ENCODE measurements at places on chromosomes 4 and X.
A peak's percentile ranks its signal among the peaks of the same experiment; 100 is the strongest.

DNA sequence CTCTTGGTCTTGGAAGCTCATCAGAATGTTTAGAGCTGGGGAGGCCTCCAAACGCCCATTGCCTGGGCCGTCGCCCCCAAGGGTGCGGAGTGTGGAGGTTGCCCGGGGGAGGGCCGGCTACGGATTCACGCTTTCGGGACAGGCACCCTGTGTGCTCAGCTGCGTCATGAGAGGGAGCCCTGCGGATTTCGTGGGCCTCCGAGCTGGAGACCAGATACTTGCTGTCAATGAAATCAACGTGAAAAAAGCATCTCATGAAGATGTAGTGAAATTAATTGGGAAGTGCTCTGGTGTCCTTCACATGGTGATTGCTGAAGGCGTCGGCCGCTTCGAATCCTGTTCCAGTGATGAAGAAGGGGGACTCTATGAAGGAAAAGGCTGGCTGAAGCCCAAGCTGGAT, 23.3 kb downstream of the RGS12 start:
- DNase-seq: peak; percentile 45

GRCh38 chr4:88211473-88212252, 53.2 kb upstream of the ABCG2 start:
- no peak for DNase-seq

- DNase-seq: no peak
Measured at GRCh38 chr4:56448301-56448700, 12.2 kb downstream of the PAICS start.

DNA sequence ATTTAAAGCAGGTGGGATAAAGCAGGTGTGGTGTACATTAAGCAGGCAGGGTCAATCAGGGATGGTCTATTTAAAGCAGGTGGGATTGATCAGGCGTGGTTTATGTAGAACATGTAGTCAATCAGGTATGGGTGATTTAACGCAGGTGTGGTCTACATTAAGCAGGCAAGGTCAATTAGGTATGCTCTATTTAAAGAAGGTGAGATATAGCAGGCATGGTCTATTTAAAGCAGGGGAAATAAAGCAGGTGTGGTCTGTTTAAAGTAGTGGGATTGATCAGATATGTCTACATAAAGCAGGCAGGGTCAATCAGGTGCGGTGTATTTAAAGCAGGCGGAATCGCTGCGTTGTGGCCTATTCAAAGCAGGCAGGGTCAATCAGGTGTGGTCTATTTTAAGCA, 88.6 kb upstream of the MXRA5 start:
- no peak for DNase-seq

DNA sequence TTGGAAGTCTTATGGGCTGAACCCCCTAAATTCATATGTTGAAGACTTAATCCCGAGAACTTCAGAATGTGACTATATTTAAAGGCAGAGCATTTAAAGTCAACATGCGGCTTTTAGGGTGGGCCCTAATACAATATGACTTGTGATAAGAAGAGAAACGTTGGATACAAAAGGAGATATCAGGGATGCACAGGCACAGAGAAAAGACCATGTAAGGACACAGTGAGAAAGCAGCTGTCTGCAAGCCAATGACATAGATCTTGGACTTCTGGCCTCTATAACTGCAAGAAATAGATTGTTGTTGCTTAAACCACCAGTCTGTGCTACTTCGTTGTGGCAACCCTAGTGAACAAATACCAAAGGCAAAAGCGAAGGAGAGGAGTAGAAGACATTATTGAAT, 42.2 kb downstream of the GABRG1 start:
- DNase-seq: no peak

- no peak for DNase-seq
Measured at GRCh38 chr4:53935780-53936179, 128.6 kb downstream of the CHIC2 start.

GRCh38 chr4:159148441-159148840, 45.6 kb downstream of the RAPGEF2 start:
- DNase-seq: no peak

GRCh38 chr4:39937683-39938268, 39.9 kb downstream of the PDS5A start:
- no peak for DNase-seq

- DNase-seq: no peak
Measured at GRCh38 chr4:3736290-3736689, 29.9 kb upstream of the ADRA2C start.

GRCh38 chr4:101678180-101678579, 112.3 kb upstream of the BANK1 start:
- no peak for DNase-seq

- DNase-seq: no peak
Measured at GRCh38 chr4:4384837-4385236, 2.1 kb upstream of the NSG1 start.

GRCh38 chr4:171646984-171647383, 166.2 kb upstream of the GALNTL6 start:
- DNase-seq: no peak

- DNase-seq: peak; percentile 82
Measured at GRCh38 chr4:151865312-151865711, 104.5 kb upstream of the GATB start.

- DNase-seq: no peak
Measured at GRCh38 chr4:86822136-86822535, 27.0 kb downstream of the SLC10A6 start.

DNA sequence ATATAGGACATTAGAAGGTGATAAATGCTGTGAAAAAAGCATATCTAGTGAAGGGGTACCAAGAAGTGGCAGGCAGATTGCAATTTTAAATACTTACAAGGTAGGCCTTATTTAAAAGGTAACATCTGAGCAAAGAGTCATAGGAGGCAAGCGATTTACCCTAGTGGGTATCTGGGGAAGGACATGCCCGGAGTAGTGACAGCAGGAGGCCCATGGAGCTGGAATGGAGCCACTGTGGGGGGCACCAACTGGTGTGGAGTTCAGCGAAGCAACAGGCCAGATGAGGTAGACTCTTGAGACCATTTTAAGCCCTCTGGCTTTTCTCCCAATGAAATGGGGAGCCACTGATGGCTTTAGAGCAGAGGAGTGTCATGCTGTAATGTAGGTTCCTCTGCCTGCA, 37.3 kb downstream of the SEC24D start:
- no peak for DNase-seq

GRCh38 chr4:38424151-38424871, 239.7 kb upstream of the KLF3 start:
- no peak for DNase-seq

DNA sequence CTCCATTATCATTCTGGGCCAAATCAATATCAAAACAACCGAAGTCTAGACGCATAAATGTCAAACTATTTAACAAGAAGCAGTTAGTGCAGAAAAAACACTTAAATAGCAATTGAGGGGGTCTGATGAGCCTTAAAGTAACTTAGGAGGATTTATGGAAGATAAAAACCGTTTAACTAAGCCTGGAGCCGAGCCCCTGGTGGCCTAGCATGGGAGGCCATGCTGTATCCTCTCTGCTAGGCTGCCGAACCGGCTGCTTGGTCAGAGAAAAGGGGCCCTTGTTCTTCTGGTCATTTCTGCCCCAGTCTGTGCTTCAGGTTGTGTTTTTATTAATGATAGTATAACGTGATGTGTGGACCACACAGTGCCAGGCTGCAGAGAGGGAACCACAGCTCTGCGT, 72.4 kb downstream of the CPZ start:
- DNase-seq: peak; percentile 13

DNA sequence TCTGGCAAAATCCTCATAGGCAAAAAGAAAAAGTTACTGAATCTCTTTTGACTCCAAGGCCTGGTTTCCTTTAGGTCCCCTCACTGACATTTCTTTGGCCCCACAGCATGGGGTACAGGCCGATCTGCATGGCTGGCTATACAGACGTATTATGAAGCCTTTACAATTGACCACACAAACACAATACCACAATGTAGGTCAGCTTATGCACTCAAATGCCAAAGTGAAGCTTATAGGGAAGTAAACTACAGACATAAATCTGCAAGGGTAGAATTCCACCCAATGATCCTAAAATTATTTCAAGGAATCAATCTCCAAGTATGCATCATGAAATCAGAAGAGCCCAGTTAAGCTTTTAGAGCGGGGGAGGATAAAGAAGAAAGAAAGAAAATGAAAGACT, 20.7 kb downstream of the STX18 start:
- DNase-seq: no peak

GRCh38 chr4:89305028-89305427, 2.6 kb downstream of the GPRIN3 start:
- DNase-seq: no peak

GRCh38 chrX:74187211-74187610, 116.8 kb upstream of the ZCCHC13 start:
- no peak for DNase-seq

DNA sequence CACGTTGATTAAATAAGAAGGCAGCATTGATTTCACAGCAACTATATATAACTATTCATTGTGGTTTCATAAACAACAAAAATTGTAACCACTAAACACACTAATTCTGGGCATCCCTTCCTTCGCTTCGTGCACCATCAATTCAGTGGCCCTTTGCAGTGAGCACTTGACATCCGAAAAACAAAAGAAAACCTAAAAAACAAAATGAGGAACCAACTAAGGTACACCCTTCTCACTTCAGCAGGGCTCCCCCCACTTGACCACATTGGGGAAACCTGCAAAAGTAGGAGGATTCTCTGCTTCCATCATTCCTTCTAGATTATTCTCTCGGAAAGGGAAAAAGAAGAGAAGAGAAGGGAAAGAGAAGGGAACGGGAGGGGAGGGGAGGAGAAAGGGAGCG, 28.3 kb downstream of the NBDY start:
- no peak for DNase-seq

GRCh38 chr4:23899565-23899964, 9.7 kb upstream of the PPARGC1A start:
- no peak for DNase-seq

- DNase-seq: no peak
Measured at GRCh38 chrX:21813612-21814368, 25.6 kb upstream of the MBTPS2 start.

- DNase-seq: no peak
Measured at GRCh38 chrX:47232803-47233332, at the start of gene USP11. USP11 (plus strand) TSS chrX:47233009; CDS start chrX:47233044, 35 bp downstream.

GRCh38 chr4:108744307-108744706, 18.5 kb downstream of the ETNPPL start:
- DNase-seq: no peak

DNA sequence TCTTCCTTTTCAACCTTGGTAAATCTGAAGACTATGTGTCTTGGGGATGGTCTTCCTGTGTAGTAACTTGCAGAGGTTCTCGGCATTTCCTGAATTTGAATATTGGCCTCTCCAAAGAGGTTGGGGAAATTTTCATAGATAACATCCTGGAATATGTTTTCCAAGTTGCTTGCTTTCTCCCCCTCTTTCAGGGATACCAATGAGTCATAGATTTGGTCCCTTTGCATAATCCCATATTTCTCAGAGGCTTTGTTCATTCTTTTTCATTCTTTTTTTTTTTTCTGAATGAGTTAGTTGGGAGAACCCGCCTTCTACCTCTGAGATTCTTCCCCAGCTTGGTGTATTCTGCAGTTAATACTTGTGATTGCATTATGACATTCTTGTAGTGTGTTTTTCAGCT, 549.2 kb upstream of the AMOT start:
- no peak for DNase-seq

DNA sequence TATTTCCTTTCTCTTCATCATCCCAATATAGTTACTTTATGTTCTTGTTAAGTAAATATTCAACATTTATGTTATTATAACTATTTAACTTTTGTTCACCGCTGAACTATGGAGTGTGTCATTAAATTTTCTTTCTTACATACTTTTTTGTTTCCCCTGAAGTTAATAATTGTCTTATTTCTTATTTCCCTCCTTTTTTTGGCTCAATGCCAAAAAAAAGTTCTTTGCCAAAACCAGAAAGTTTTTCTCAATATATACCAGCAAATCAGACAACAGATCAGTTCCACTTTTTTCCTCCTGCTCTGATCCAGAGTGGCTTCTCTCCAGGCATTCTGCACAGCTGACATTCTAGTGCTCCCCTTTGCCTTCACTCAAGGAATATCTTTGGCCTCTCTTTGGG, 187.0 kb upstream of the PPARGC1A start:
- DNase-seq: no peak

GRCh38 chrX:70096052-70096451, 33.8 kb downstream of the OTUD6A start:
- DNase-seq: no peak

- no peak for DNase-seq
Measured at GRCh38 chr4:5571646-5572045, 136.7 kb downstream of the EVC2 start.

DNA sequence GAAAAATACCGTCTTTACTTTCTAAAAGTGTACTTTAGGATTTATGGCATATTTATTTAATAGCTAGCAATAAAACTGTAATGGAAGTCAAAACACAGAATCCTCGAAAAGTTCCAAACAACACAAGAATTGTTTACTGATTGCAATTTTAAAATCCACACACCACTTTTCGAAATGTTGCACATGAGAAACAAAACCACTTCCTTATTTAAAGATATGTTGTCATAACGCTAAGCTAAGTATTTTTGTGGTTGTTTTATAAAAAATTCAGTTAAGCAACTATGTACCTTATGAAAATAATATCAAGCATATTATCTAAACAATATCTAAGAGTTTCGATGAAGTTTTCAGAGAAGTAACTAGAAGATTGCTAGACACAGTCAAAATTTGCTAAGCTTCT, 344 bp downstream of the TMPRSS11D start:
- no peak for DNase-seq

DNA sequence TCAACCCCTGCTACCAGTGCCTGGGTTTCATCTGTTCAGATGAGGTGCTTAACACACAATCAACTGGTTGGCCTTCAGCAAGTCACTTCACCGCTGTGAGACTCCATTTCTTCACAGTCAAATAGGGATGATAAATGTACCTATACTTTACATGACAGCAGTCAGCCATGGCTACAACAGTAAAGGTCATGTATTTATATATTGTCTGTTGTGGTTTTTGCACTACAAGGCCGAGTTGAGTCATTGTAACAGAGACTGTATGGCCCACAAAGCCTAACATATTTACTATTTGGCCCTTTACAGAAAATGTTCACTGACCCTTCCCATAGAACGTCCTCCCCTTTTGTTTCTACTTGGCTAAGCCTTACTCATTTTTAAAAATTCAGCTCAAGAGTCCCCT, 404.6 kb upstream of the F9 start:
- DNase-seq: no peak

Measured in spleen (tissue), 13 donors.